Activated CD8-positive, alpha-beta memory T cell treated with anti-CD3 and anti-CD28 coated beads for 4 hours (primary cell): ENCODE measurements at places on chromosomes 3 and 15.

DNA sequence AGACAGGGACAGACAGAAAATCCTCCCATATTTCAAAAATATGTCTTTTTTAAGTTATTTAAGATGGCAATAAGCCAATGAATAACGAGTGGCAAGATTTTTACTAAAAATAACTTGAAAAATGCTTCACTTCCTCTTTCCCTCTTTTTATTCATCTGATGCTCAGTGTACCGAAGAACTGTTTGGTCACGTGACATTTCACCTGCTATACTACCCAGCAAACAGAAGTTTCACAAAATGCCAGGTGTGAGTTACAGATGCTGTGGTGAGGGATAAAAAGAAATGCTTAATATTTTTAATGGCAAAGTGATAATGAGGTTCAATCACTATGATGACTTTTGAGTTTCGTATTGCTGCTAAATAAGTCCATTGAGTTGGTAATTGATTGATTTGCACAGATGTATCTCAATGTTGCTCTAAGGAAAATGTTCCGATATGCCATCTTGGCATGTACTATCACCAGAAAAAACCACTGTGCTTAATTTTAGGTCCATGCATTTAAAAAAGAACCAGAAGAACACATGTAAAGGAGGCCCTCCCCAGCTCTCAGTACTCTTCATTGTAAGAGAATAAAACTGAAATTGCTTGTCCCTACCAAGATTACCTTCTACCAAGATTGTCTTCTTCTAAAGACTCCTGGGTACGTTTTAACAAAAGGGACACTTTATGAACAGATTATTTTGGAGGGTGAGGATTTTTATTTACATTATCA, 26.0 kb upstream of the SEC62 start:
- DNase-seq, result no peak

- DNase-seq, result no peak
These were observed 18.1 kb downstream of the FBN1 start for GRCh38 chr15:48627260-48627940.

DNA sequence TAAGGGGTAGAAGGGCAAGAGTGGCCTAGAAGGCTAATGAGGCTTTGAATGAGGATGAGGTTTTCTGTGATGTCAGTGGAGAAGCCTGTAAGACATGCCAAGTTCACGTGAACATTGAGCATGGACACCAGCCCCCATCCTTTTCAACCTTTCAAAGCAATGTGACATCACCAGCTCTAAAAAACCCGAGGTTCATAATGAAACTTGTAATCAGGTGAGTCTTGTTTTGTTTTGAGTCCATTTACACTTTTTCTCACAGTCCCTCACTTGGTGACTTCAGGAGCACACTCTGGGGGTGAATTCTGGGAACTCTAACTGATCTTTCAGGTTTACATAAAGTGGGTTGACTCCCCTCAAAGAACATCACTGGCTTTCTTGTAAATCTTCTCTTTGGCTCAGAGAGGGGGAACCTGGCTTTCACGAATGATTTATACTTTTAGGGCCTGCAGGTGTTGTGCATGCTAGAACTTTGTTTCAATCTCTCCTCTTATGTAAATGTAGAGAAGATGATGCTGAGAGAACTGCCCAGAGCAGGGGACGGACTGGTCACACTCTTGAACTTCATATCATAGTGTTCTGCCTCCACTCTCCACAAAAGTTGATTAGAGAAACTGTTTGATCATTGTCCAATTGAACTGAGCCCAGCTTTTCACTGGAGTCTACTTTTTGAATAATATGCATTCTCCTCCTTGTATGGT, 224.7 kb upstream of the SATB1 start:
- no peak for DNase-seq

DNA sequence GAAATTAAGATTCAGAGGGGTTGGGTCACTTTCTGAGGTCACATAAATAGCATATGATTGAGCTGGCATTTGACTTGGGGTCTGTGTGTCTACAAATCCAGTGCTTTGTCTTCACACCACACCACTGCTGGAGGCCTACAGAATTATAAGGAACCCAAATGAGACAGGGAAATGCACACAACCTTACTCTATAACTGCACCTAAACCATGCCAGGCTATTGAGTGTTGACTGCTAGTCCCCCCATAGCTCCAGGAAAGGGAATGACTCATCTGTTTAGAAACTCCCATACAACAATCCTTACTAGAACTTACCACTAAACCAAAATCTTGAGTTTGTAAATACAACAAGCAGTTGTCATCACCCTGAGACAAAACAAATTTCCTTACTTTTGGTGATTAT, 16.9 kb upstream of the TSC22D2 start:
- DNase-seq, result no peak

DNA sequence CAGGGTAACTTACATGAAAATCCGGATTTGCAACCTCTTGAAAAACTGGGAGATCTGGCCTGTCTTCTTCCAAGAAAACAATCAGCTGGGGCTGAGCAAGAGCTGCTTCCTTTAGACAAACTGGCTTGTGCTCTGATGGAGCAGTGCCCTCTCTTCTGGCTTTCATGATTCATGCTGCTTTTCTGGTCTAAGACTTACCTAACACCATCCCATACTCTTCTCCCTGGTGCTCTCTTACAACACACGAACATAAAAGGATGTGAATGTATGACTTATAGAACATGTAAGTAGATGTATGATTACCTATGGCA, 9.9 kb downstream of the TJP1 start:
- no peak for DNase-seq

DNA sequence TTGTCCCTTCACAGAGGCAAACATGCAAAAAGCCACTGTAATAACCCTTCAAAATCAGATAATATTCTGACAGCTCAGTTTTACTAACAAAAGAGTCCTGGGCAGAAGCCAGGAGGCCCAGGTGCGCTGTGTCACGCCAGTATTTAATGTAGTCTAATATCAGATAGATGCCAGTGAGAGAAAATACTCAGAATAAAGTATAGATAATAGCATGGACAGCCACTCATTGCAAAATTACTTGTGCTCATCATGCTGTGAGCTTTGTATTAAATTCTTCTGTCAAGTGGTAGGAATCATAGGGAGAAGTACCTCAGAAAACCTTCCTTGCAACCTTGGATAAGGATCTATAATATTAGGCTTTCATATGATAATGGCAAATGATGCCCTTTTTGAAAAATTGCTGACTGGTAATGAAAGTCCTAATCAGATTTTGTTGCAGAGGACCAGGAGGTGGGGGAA, 1154.3 kb downstream of the ROBO1 start:
- DNase-seq, result no peak

- DNase-seq, result no peak
These were observed 10.7 kb downstream of the SNAPC5 start for GRCh38 chr15:66486887-66487286.
